HS-27A (cell line): ENCODE measurements at places on chromosomes 7 and 10.

DNA sequence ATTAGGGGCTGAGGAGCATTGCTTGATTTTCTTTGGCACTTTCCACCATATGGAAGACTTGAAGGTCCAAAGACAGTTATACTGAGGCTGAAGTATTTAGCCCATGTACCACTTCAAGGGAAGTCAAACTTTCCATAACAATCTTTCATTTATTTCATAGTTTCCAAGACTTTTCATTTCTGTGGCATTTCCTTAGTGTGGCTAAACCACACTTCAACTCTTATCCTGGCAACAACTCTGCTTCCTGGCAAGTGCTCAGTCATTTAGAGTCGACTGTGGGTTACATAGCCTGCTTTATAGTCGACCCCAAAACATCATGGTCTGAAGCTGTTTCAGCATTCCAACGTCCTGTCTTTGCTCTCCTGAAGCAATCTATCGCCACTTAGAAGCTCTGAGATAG lies 343.0 kb upstream of the SEMA3D start:
- DNase-seq, result no peak

GRCh38 chr10:20768843-20769242 lies 128.3 kb downstream of the NEBL start:
- no peak for DNase-seq

DNA sequence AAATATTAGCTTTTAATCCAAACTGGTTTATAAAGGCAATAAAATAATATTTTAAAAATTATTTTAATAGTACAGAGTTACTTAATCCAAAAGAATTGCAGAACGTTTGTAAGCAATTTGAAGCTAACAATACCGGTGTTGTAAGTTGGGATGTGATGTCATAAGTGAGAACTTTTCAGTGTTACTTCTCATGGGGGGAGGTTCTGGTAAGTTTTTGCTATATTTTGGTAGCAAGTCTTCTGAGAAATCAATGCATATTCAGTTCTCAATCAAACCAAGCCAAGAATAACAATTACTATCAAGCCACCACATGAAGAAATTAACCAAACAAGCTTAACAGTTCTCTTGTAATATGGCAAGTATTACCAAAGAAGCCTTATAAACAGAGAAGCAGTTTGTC lies 147.1 kb upstream of the ASAH2 start:
- DNase-seq, result no peak

GRCh38 chr7:76318488-76319353 lies 16.2 kb downstream of the HSPB1 start:
- peak; percentile 63 for DNase-seq

- no peak for DNase-seq
These were observed 75.4 kb downstream of the ANK3 start for GRCh38 chr10:60314069-60314940.

GRCh38 chr10:87622314-87623004 lies 37.2 kb upstream of the PAPSS2 start:
- DNase-seq, result no peak

DNA sequence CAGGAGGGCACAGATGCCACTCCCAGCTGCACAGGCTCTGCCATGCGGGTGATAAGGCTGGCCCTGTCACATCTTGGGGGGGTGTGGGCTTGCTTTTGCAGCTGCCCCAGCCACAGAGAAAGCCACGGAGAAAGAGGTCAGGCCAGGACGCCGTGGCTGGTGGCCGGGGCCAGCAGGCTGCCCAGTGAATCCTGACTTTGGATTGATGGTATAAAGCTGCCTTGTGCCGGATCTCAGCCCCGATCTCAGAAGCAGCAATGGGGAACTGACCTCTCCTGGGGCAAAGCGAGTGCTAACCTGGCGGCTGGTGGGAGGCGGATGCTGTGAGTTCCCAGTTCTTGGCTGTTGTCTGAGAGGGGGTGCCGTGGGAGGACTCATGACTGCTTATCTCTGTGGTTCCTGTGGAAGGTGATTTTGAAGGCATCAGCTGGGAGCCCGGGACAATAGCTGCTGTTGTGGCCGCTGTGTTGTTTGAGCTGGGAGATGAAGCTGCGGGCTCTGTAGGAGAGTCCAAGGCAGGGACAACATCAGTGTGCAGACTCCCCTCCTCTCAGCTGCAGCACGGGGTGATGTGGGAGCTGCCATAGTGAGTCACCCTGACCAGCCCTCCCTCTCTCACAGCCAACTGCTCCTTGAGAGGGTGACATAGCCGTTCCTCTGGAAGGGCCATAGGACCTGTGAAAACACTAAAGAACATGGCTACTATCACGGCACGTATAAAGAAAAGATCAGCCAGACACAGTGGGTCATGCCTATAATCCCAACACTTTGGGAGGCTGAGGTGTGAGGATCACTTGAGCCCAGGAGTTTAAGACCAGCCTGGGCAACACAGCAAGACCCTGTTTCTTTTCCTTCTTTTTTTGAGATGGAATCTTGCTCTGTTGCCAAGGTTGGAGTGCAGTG lies 17.0 kb downstream of the IL15RA start:
- no peak for DNase-seq

- DNase-seq, result no peak
These were observed 652 bp downstream of the PCGF5 start for GRCh38 chr10:91220954-91221675.

- no peak for DNase-seq
These were observed 414.8 kb upstream of the MKI67 start for GRCh38 chr10:128540781-128541761.

- peak; percentile 34 for DNase-seq
These were observed 177.6 kb downstream of the PRKAG2 start for GRCh38 chr7:151699147-151699927.

DNA sequence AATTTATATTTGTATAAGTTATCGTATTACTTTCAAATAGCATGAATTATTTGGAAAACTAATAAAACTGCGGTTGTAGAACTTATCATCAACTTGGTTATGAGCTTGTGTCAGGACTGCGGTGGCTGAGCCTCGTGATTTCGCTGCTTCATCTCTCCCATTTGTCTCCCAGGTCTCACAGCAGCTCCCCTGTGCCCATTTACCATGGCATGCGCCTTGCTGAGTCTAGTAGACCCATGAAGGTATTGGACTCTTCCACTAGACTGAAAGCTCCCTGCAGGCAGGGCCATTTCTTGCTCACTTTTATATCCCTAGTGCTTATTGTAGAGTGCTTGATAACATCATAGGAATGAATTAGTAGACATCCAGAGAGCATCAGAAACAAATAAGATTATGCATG lies 53.9 kb downstream of the CPXM2 start:
- DNase-seq, result no peak

DNA sequence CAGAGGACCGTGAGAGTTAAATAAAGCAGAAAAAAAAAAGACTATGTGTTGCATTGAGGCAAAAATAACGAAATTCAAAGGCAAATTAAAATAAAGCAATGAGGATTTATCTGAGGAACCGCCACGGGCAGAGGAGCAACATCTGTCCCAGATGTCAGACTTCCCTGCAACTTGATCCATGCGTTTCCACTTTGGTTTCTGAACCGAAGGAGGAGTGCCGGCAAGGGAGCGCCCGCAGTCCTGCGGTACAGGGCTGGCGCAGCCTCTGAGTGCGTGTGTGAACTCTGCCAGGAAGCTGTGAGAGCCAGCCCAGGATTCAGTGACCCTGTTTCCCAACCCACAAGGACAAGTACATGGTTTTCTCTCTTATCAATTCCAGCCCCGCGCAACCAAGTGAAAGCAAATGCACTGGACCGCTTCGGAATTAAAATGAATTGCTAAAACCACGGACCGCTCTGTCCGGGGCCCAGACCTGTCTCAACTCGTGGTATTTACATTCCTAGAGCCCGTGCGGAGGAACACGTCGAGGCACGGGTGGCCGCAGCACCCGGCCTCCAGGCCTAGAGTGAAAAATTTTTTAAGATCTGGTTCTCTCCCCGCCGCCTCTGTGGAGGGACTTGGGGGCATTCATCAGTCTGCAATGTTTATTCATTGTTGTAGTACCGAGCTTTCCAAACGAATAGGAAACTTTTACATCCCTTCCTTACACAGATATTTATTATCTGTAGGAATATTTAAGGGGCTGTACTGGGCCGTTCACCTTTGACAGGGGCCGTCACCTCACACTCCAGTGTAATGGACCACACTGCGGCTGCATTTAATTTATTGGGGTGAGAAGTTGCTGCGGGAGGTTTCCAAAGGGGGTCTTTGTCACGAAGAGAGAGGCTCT lies 291.5 kb upstream of the NFE2L3 start:
- no peak for DNase-seq

- DNase-seq, result no peak
These were observed 30.6 kb upstream of the RAPGEF5 start for GRCh38 chr7:22387583-22387982.

DNA sequence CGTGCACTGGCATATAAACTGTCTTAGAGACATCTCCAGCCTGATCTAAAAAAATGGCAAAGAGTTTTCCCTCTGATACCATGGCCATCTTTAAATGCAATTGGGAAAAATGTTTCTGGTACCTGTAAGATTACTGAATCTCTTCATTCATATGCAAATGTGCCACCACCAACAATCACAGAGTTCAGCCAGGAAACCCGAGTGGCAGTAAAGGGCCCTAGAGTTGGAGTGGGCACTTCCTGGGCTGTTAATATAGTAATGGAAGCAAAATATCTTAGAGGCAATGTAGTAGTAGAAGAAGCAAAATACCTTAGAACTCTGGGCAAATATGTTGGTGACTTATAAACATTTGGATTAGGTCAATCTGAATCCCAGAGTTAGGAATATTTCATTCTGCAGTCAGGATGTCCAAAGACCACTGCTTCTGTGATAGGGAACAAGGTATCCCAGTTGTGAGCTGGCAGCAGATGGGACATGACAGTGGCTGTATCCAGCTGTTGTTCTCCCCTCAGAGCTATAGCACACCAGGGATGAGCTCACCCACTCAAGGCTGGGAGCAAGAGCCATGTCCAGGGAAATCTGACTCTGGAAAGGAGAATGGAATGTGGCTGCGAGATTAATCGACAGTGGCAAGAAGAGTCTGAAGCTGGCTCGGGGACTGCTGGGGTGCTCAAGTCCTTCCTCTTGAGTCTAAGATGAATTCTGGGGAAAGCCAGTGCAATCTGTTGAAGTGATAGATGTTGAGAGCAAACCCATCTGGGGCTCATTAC lies 332.1 kb downstream of the PHTF2 start:
- no peak for DNase-seq

DNA sequence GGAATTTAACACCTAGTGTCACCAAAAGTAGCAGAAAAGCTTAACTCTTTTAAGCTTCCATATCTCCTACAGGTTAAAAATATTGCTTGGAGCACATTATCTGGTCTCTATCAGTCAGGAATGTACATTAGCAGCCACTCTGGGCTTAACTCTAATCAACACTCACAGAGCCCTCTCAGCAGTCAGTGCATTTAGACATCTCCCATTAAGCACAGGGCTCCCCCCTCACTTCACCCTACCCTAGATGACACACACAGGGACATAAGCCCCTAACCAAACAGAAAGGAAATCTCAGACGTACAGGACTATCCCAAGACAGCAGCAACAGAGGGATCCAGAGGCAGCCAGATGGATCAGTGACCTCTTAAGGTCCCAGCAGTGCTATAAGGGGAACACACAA lies 26.4 kb downstream of the FBXW4 start:
- DNase-seq, result no peak

- no peak for DNase-seq
These were observed 28.4 kb downstream of the DAGLB start for GRCh38 chr7:6419310-6419773.

DNA sequence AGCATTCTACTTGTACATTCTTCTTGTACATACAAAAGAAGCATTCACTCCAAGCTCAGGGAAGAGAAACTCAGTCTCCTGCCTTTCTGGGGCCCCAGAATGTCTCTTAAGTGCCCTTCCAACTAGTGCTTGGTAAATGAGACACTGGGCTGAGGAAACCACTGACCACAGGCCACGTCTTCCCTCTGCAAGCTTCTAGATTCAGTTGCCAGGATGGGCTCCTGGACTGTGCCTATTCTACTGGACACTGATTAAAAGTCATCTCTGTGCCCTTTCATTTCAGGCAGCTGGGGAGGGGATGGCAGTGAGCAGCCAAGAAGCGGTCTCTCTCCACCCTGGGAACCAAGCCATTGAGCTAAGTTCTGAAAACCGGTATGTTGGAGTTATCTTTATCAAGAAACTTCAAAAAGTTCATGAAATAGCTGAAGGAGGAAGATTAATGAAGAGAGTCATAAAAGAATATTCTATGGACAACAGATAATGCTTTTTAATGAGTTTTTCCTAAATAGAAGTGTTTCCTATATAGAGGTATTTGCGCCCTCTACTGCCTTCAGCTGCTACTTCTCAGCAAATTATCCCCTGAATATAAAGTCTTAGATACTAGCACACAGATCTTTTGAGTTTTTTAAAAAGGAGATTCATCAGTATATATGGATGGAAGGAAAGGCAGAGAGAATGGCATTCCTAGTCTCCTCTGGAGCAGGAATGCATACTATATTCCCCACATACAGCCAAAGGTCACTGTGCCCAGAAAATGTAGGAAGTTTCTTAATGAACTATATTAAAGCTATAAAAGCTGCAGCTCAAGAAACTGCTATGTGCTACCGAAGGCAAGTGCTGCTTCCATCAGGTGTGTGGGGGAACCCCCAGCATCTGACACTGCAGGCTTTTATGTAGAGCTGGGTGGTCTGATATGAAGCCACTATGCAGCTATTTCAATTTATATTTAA lies 8.4 kb upstream of the IFIT1B start:
- DNase-seq, result no peak

GRCh38 chr10:86446440-86446839 lies 75.2 kb downstream of the WAPL start:
- no peak for DNase-seq

GRCh38 chr7:82049891-82050533 lies 280.2 kb upstream of the HGF start:
- DNase-seq, result peak; percentile 23

DNA sequence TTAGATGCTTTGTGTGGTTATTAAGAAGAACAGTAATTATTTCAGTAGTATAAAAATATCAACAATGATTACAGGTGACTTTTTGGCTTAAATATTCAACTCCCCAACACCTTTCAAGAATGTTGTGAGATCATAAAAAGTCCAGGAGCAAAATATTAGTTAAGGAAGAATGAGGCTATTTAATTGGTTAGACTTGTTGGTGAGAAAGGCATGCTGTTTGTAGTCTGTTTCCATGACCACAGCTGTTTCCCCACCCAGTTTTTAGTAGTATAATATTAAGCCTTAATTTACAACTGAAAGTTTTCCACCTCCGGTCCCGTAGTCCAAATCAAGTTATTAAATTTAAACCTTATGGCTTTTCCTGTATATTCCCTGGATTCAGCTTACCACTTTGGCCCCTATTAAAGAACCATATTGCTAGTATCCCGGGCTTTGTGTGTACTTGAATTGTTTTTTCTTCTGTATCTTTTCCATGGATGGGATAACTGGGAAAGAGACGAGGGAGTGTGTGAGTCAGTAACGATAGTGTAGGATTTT lies 133.3 kb downstream of the CELF2 start:
- DNase-seq, result no peak
